ENCODE measurements at places on chromosomes 6 and 20. TPM values are rescaled to one million over a fixed set of nuclear protein-coding genes. Genes with fewer than 3 reads are reported as not detected.

DNA sequence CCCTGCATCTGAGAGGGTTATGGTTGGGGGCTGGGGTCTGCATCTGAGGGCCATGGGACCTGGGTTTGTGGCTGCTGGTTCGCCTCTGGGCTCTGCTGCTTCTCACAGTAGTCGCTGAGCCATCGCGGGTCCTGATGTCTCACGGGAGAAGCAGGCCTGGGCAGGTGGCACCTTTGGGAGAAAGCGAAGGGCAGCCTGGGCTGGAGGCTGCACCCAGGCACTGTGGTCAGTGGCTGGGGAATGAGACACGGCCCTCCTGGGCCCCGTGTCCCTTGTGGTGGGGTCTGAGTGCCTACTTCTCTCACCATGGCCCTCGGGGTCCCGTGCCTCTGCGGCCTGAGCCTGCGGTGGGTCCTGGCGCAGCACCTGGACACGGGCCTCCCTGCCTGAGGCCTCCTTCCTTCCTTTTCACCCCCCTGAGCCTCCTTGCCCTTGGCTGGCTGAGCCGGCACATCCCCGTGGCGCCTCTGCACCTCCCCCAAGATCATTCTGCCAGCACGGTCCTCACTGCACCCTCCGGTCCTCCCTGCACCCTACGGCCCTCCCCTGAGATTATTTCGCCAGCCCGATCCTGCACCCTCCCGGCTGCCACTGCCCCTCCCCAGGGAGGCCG, 206.0 kb downstream of the ERMARD start:
- DNase-seq, result no peak

DNA sequence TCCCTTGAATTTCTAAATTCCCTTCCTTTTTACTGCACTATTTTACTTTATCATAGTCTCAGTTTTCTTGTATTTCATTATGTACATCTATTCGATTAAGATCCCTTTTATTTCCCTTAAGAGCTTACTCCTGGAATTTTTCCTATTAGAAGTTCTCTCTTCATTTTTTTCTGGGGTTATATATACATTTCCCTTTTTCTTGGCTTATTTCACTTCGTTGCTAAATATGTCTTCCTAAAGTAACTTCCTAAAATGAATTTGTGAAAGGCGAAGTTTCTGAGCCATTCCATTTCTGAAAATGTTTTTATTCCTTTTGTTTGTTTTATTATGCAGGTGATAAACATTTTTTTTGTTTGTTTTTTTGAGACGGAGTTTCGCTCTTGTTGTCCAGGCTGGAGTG, 5.9 kb upstream of the CD109 start:
- no peak for DNase-seq

GRCh38 chr20:33677991-33678702, 3.9 kb upstream of the NECAB3 start:
- no peak for DNase-seq

GRCh38 chr20:14915356-14915755, 577.9 kb upstream of the FLRT3 start:
- DNase-seq, result no peak

GRCh38 chr6:159203304-159204005, 34.3 kb downstream of the FNDC1 start:
- peak; percentile 14 for DNase-seq

GRCh38 chr6:32982084-32982701, 13.8 kb downstream of the BRD2 start:
- DNase-seq, result no peak

GRCh38 chr6:137541534-137542063, 47.4 kb upstream of the OLIG3 start:
- no peak for DNase-seq

- no peak for DNase-seq
These were observed 129.7 kb downstream of the FIG4 start for GRCh38 chr6:109820706-109821350.

DNA sequence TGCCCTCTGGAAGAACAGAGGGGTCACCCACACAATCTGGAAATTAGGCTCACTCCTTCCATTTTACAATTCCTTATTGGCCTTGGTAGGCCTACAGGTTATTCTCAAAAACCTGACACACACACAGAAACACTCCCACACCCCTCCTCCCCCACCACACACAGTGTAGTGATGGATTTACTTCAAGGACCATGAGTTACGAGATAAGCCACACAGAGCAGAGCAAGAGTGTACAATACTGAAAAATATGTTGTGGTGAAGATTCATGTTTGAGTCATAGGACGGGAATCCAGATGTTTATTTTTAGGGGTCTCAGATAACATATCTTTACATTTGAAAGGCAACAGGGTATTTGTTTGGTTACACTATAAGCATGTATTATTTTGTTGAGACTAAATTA, 291.9 kb downstream of the PLCB1 start:
- DNase-seq, result no peak

DNA sequence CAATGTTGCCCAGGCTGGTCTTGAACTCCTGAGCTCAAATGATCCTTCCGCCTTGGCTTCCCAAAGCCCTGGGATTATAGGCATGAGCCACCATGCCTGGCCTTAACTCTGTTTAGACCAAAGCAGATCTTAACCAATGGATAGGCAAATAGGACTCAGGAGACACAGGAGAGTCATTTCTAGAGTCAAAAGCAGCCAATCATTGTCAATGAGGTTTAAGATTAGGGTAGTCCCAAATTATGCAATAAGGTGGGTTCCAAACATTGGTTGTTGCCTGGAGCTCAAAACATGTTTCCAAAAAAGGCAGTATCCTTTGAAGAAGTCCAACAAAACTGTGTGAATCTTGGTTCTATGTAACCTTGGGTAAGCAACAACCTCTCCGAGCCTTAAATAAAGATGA, 95.7 kb upstream of the JARID2 start:
- no peak for DNase-seq

DNA sequence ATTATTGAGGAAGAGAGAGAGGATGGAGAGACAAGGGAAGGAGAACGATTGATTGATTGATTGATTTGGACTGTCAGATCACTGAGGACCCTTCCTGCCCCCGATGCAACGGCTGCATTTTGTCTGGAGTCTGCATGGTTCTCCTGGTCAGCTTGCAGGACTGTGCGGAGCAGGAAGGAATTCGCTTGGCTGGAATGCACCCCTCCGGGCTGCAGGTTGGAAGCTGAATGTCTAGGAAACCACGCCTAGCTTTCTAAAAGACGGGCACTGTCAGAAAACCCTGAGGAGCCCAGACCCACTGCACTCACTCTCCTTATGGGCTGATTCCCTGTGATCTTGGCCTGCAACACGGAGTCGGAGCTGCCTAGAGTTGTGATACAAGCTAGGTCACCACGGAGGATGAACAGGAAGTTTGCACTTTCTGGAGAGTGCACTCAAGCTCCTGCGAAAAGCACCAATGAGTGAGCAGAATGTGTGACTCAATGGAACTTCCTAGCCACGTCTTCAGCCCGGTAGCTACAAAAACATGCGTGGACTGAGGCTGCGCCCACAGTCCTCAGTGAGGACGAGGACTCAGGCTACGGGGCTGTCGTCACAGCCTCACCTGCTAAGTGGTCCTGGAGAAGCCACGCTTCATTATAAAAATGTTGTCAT, 14.4 kb downstream of the DACT2 start:
- DNase-seq, result no peak

DNA sequence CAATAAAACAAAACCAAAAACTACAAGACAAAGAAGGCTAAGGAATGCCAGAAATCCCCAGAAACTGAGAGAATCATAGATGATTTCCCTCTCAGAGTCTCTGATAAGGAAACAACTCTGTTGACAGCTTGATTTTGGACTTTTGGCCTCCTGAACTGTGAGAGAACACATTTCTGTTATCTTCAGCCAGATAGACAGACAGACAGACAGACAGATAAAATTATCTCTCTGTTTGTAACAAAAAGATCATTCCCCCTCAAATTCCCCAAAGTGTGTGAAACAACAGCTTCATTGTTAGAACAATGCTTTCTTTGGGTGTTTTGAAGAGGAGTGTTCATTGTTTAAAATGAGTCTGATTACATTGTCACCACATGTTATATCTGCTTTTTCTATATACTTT, 148.2 kb downstream of the BCKDHB start:
- no peak for DNase-seq

- DNase-seq, result no peak
These were observed 140.5 kb upstream of the MAP3K4 start for GRCh38 chr6:160851031-160851430.

GRCh38 chr6:108074057-108074358, 533 bp downstream of the OSTM1 start:
- no peak for DNase-seq

DNA sequence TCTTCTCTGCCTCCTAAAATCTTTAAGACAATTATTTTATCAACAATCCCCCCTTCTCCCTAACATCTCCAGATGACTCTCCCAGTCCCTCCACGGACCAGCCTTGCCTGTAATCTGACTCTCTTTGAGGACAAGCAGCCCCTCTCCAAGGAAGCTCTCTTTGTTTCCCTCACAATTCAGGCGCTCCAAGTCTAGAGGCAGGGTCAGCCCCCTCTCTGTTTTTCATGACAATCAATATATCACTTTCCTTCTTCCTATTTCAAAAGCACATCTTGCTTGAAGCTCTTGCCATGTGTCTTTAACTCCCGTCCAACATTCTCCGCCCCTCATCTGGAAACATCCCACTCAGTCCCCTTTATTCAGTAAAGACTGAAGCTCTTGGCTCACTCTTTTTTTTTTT, 393.4 kb upstream of the SULF2 start:
- DNase-seq, result no peak

GRCh38 chr6:5746053-5746758, 260.5 kb downstream of the NRN1 start:
- no peak for DNase-seq

GRCh38 chr6:165855856-165856255, 192.8 kb upstream of the PDE10A start:
- DNase-seq, result no peak

- DNase-seq, result no peak
These were observed 610.6 kb downstream of the PRKN start for GRCh38 chr6:162116902-162117525.

- peak; percentile 27 for DNase-seq
These were observed 38.9 kb upstream of the FRMD1 start for GRCh38 chr6:168117942-168118341.

DNA sequence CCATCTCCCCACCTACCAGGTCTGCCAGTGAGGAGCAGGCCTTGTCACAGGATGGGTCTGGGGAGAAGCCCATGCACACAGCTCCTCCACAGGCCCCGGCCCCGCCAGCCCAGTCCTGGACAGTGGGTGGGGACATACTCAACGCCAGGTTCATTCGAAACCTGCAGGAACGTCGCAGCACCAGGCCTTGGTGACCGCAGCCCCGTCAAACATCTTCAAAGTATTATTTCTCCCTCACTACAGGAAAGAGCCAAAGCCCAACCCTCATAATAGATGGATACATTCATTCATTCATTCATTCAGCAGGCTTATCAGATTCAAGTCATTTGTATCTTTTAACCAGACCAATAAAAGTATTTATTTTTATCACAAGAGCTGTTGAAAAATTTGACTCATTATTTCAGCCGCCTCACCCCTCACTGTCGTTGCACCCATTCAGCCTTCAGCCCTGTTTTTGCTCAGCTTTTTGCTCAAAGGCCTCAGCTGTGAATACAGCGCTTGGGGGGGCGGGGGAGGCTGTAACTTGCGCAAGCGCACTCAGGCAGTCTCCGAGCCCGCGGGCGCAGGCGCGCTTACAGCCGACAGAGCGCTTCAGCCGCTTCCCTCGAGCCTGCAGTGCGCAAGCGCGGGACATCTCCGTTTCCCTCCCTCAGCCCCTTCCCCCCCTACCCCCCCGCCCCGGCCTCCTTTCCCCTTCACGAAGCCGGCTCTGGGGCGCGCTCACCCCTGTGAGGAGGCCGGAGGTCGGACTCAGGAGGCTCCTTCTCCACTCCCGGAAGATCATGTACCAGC, at the start of gene C6orf136:
TSS of gene C6orf136 (plus strand) at position 684 of the 792 bp plus-strand sequence. CDS start at position 783, 99 bp downstream.
- peak; percentile 96 for DNase-seq

- DNase-seq, result no peak
These were observed 27.5 kb upstream of the TBC1D22B start for GRCh38 chr6:37230104-37230503.

DNA sequence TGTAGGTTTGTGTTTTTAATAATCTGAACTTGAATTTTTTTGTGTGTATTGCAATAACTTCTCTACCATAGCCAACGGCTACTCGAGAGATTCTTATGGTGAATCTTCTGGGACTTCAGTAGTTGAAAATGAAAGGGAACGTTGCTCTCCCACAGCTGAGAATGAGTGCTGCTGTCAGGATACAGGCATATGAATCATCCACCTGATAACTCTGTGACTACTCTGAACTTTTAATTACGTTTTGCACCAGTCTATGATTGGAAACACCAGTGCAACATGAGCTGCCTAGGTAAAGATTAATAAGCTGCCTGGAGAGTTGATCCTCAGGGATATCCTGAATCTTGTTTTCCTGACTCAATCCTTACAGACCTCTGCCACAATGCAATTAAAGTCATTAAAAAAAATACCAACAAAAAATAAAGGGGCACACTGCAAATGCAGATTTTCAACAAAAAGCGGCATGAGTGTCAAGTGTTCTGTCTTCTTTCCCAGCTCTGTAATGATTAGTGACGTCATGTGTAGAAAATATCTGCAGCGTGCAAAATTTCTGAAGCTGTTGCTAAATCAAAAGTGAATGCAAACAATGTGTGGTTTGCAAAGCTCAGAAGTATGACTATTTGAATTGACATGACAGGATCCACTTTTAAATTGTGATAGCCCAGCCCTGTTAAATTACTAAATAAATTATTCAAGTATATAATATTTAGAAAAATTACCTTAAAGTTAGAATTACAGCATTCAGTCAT, 432.2 kb downstream of the HTR1B start:
- no peak for DNase-seq

DNA sequence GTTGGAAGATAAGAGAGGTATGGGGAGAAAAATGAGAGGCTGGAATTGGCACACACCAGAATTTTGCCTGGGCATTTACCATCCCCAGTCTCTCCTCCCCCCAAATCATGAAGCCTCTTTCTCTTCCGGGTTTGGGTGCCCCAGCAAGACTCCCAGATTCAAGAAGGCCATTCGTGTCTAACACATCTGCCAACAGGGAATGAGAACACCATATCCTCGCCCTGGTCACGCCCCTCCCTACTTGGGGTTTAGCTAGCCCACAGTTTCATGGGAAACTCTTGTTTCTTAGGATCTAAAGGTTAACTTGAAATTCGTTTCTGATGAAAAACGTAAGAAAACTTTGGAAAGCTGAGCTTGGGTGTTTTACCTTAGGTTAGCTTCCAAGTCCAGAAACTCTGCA, 105.5 kb upstream of the TMEM170B start:
- DNase-seq, result no peak

DNA sequence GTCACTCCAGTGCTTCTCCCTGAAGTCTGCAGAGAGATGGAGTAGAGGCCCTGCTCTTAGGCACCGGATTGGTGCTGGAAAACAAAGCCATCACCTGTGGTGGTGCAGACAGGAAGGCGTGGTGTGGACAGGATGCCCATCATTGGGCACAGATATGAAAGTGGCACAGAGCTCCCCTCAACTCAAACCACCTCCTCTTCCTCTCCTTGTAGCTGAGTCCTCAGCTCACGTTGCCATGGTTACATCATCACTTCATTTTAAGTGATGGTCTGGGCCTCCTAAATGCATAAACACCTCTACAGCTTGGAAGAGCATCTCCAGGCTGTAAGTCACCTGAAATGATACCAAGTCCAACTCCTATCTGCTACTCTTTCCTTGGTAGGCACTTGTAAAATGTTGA, 8.0 kb upstream of the RTF2 start:
- no peak for DNase-seq

- DNase-seq, result no peak
These were observed 49.2 kb upstream of the ATXN1 start for GRCh38 chr6:16810411-16810810.

IL17A gene
- total RNA-seq, result not detected

FOXO3 gene
- total RNA-seq, result 21.3 TPM

AIG1 gene
- 16.9 TPM for total RNA-seq

SIRPB2 gene
- total RNA-seq, result 1.3 TPM

TRAPPC3L gene
- total RNA-seq, result 0.17 TPM

TREM1 gene
- total RNA-seq, result not detected

SLC17A2 gene
- not detected for total RNA-seq

DAAM2 gene
- 0.14 TPM for total RNA-seq

Data from dermis blood vessel endothelial cell (primary cell).